ENCODE measurements at places on chromosomes 6 and 20. TPM values are rescaled to one million over a fixed set of nuclear protein-coding genes. Genes with fewer than 3 reads are reported as not detected.

Gene HCRTR2
- not detected for total RNA-seq

DNA sequence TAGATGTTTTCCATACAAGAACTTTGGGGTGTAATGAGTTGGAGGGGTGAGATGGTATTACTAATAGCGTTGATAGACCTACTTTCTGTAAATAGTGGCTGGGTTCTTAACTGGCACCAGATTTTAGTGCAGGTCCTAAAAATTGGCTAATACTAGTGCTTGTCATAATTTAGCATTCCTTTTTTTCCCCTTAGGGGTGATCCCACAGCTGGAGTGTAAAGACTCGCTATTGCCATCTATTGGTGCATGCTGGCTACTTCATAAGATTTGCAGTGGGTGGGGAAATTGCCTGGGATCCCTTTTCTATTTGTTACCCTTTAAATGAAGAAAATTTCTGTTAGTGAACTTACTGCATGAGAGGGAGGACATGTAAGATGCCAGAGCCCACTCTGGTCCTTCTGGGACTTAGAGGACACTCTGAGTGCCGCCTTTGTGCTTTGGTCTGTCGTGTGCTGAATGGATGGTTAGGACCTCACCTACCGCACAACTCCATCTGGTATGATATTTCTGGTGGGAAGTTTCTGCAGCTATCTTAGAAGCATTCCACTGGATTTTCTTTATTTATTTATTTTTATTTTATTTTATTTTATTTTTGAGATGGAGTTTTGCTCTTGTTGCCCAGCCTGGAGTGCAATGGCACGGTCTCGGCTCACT lies 195.5 kb downstream of the JARID2 start:
- no peak for DNase-seq

Gene EBF4
- total RNA-seq, result 12.3 TPM

- no peak for DNase-seq
Measured at GRCh38 chr20:46826343-46826984, 68.2 kb upstream of the EYA2 start.

All from activated T-helper 1 cell treated with anti-CD3 and anti-CD28 coated beads, Interleukin-12 subunit alpha, Interleukin-12 subunit beta, Interleukin-2, Interleukin-4 antibody, amounts not matched to agents 30 ng/mL and 10 ng/mL and 1 ng/mL, durations not matched to agents 14 hours and 24 hours and 36 hours (primary cell).